NCI-H446 (cell line): ENCODE measurements at places on chromosomes 3 and 15.

- DNase-seq: no peak
Measured at GRCh38 chr3:43062040-43062563, 43.8 kb downstream of the POMGNT2 start.

DNA sequence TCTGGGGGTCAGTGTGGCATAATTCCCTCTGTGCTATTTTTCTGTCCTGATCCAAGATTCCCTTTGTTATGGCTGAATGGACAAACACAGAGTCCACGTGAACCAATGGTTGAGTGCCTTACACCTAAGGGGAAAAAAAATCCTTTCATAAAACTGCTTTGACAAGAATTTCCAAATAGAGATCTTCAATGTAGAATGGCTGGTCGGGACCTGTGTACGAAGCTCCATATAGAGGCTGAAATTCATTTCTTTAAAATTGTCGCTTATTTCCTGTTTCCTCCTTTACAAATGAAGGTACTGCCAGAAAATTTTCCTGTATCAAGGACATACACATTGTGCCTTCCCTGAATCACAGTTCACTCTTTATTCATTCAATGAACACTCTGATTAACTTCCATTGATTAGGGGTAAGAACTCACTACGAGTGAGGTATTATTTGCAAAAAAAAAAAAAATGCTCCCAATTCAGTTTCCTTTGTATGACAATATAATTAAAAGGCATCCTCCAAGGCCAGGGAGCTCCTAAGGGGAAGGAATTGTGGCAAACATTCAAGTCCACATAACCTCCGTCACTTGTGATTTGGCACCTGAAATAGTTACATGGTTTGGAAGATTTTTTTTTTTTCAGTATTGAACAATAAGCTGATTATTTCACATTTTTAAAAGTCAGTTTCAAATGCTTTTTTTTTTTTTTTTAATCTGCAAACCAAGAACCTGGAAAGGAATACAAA lies 293.8 kb downstream of the MEX3B start:
- DNase-seq: no peak

- peak; percentile 59 for DNase-seq
Measured at GRCh38 chr3:149377408-149378364, at the start of gene TM4SF1. TSS of gene TM4SF1 (minus strand) at chr3:149377649. CDS start at chr3:149377547, 102 bp downstream.

- no peak for DNase-seq
Measured at GRCh38 chr3:15099364-15100098, 583 bp upstream of the RBSN start.

DNA sequence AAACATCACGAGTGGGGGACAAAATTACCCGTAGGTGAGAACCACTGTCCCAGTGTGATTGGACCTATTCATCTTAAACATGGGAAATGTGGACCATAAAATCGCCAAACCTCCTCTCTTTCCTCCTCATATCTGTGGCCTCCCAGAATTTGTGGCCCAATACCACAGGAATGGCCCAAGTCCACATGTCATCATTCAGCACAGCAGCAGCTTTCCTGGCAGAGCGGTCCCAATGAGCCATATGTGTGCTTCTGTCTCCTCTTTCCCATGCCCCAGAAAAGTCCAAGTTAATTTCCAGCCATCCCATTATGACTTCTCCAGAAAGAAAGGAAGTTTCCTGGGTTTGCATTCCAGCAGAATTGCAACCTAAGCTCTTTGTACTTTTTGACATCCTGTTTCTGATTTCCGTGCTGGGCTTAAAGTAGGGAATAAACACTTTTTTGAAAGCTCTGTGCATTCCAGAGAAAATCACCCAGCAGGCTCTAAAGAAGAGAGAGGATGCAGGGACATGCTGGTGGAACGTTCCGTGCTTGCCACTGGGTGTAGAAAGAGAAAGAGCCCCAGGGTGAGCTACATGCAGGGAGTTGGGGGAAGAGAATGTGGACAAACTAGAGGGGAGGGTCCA lies 259.4 kb upstream of the PROK2 start:
- no peak for DNase-seq

DNA sequence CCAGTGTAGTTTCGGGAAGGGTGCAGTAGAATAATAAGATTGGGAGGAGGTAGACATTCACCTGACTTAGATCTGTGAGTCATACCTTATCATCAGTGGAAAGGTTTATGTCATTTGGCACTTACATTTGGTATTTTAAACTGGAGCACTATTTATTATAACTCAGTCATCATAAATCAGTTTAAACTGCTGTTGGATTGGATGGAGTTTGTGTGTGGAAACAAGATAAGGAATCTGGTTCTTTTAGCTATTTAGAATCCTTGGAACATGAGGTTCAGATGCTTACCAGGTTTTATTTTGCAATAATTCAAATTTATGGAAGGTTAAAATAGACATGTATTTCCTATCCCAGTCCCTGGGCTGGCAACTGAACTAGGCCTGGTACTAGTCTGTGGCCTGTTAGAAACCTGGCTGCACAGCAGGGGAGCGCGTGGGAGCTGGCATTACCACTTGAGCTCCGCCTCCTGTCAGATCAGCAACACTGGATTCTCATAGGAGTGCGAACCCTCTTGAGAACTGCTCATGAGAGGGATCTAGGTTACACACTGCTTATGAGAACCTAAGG lies 34.5 kb downstream of the ZFAND6 start:
- no peak for DNase-seq

- DNase-seq: no peak
Measured at GRCh38 chr3:159257954-159258353, 456.1 kb downstream of the MFSD1 start.

- DNase-seq: no peak
Measured at GRCh38 chr15:70584838-70585706, 178.3 kb downstream of the UACA start.

DNA sequence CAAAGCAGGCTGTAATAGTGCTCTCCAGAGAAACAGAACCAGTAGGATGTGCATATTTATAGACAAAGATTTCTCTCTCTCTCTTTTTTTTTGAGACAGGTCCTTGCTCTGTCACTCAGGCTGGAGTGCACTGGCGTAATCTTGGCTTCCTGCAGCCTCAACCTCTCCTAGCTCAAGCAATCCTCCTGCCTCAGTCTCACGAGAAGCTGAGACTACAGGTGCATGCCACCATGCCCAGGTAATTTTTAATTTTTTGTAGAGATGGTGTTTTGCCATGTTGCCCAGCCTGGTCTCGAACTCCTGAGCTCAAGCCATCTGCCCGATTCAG lies 67.1 kb upstream of the CHD2 start:
- no peak for DNase-seq

- DNase-seq: no peak
Measured at GRCh38 chr15:60814855-60815254, 335.9 kb upstream of the ICE2 start.

- no peak for DNase-seq
Measured at GRCh38 chr3:159593927-159594605, 394.6 kb upstream of the IL12A start.

GRCh38 chr3:117537949-117538348 lies 828.4 kb downstream of the TUSC7 start:
- DNase-seq: no peak

GRCh38 chr3:21750831-21751391 lies at the start of gene ZNF385D:
TSS of gene ZNF385D (minus strand) at chr3:21751210. CDS start at chr3:21750916, 294 bp downstream.
- DNase-seq: peak; percentile 77

DNA sequence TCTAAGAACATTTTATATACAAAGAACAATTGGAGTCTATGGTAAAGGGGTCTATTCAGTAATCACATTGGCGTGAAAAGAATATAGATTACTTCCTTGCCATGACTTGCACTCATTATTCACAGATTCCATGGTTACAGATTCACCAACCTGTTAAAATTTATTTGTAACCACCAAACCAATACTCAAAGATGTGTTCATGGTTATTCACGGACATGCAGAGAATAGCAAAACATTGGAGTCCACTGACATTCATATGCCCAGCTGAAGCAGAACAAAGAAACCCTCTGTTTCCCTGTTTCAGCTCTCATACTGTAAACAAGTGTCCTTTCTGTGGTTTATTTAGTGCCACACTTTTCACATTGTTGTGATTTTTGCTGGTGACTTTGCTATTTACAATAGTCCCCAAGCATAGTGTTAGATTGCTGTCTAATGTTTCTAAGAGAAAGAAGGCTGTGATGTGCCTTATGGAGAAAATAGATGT lies 185.8 kb upstream of the TTC14 start:
- DNase-seq: no peak

DNA sequence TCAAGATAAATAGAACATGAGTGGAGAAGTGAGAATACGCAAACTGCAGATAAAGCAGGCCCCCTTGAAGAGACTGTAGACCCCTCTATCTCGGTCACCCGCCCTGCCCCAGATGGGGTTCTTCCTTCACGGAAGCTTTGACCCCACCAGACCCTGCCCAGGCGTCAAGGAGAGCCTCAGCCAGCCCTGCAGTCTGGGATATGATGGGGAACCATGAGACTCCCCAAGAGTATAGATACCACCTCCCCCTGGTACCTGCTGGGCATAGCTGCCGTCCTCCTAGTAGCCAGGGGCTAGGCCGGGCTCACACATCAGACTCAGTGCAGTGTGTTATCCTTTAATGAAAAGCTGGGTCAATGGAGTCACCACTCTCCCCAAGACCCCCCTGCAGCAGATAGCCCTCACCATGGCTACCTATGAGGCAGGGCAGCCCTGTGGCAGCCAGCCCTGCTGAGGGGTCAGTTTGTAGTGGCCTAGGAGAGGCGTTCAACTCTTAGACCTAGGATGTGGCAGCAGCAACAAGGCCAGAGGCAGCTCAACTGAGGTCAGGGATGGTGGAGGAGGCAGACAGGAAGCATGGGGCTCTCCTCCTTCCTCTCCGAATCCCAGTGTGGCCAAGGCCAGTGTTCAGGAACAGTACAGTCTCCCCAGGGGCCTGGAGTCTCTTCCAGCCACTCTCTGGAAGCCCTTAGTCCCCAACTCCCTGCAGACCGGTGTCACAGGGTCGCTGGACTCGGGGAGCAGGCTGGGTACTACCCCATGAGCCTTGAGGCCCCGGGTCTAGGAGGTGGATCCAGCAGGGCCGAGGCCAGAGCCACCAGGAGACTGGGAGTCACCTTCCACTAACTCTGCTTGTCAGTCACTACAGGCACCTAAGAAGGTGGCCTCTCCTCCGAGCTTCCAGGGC lies 26.1 kb downstream of the PLXNB1 start:
- DNase-seq: no peak

GRCh38 chr3:71214797-71215196 lies 368.7 kb downstream of the FOXP1 start:
- no peak for DNase-seq

GRCh38 chr15:90845201-90845949 lies 23.0 kb upstream of the FURIN start:
- peak; percentile 31 for DNase-seq

- DNase-seq: no peak
Measured at GRCh38 chr3:149527531-149528339, 53.2 kb downstream of the TM4SF4 start.

GRCh38 chr15:71883447-71883846 lies 73.1 kb downstream of the NR2E3 start:
- DNase-seq: no peak

GRCh38 chr15:67946701-67947100 lies 106.9 kb upstream of the RNU6-1 start:
- DNase-seq: no peak

GRCh38 chr3:38127611-38128302 lies 9.2 kb downstream of the ACAA1 start:
- no peak for DNase-seq

- DNase-seq: no peak
Measured at GRCh38 chr3:111838133-111838532, 20.9 kb upstream of the PHLDB2 start.

- no peak for DNase-seq
Measured at GRCh38 chr15:63630036-63630751, 33.0 kb downstream of the FBXL22 start.

GRCh38 chr3:25863011-25863415 lies 73.1 kb downstream of the OXSM start:
- DNase-seq: no peak

DNA sequence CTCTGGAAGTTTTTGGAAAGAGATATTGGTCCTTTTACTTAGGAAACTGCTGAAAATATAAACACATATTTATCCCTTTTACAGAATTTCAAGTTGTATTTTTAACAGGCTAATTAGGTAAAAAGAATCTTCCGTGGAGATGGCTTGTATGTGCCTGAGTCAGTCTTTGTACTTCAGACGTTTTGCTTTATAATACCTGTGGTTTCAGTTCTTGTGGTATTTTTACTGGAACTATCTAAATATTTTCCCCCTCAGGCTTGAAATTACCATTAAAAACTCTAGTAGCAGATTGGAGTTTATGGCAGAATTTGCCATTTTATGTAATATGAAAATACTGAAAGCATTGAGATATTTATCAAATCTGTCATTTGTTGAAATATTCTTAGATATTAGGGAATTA lies 151.6 kb upstream of the CGNL1 start:
- no peak for DNase-seq

DNA sequence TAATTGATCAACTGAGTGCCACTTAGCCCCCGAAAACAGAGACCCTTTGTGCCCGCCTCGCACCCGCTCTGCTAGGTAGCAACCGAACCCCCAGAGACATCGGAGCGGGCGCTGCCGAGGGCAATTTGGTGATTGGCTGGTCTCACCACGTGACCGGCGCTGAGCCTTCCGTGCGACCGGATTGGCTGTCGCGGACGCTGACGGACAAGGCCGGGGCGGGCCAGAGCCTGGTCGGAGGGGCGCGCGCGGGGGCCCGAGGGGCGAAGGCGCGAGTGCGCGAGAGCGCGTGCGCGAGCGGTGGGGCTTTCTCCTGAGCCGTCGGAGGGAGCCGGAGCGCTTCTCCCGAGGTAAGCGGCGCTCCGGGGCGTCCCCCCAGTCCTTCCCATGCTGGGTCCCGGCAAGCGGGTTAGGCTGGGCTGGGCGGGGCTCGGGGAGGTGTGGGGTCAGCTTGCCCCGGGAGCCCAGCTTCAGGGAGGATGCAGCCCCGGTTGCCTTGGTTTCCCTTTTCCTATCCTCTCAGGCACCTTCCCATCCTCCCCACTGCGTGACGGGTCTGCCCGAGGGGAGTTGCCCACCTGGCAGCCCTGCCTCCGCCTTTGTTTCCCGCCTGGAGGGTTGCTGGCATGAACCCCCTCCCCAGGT lies at the start of gene TMEM108:
Gene TMEM108, plus strand, starts transcription at position 303 of the 642 bp plus-strand sequence.
- DNase-seq: peak; percentile 91

DNA sequence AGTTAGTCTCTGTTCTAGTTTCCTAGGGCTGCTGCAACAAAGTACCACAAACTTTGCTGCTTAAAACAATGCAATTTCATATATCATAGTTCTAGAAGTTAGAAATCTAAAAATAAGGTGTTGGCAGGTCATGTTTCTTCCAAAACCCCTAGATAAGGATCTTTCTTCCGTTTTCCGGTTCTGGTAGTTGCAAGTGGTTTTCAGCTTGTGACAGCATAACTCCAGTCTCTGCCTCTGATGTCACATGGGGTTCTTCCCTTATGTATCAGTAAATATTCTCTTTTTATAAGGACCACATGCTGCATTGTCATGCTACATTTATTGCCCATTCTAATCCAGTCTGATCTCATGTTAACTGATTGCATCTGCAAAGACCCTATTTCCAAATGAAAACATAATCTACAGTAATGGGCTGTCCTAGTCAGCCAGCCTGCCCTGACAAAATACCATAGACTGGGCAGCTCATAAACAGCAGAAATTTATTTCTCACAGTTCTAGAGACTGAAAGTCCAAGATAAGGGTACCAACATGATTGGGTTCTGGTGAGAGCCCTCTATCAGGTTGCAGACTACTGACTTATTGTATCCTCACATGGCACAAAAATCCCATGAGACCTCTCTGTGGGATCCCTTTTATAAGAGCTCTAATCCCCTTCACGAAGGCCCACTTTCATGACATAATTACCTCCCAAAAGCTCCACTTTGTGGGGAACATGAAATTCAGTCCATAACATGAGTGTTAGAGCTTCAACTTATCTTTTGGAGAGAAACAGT lies 642.0 kb upstream of the NAALADL2 start:
- DNase-seq: no peak
